ENCODE measurements at places on chromosomes 1 and 21.

DNA sequence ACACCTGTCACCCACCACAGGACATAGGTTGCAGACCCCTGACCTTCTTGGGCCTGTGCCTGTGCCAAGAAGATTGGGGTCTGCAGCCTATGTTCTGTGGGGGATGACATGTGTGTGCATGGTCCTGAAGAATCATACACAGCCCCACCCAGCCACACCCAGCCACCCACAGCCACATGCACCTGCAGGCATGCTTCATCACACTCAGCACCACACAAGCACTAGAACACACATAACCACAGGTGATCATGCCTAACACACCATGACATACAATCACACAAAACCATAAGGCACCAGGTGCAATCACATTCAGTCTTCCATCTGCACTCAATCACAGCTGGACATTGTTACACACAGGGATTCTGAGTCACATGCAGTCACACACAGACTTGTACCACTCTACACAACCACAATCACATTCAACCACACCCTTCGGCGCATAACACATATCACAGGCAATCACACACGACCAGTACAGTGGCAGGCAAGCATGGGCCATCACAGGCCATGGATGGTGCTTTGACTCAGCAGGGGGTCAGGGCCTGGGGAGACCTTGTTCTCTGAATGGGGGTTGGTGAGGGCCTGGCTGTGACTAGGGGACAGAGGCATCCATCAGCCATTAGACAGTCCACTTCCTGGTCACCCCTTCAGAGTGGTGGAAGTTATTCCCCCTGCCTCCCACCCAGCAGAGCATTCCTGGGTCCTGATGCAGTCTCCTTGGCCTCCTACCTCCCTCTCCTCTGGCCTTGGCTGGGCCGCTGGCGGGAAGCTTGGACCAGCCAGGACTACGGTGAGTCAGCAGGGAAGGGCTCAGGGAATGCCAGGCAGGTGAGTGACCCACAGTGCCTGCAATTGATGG lies 44.3 kb upstream of the EPS8L3 start:
- DNase-seq = no peak

- DNase-seq = no peak
Observed at GRCh38 chr1:162899422-162900146, 38.6 kb upstream of the CCDC190 start.

DNA sequence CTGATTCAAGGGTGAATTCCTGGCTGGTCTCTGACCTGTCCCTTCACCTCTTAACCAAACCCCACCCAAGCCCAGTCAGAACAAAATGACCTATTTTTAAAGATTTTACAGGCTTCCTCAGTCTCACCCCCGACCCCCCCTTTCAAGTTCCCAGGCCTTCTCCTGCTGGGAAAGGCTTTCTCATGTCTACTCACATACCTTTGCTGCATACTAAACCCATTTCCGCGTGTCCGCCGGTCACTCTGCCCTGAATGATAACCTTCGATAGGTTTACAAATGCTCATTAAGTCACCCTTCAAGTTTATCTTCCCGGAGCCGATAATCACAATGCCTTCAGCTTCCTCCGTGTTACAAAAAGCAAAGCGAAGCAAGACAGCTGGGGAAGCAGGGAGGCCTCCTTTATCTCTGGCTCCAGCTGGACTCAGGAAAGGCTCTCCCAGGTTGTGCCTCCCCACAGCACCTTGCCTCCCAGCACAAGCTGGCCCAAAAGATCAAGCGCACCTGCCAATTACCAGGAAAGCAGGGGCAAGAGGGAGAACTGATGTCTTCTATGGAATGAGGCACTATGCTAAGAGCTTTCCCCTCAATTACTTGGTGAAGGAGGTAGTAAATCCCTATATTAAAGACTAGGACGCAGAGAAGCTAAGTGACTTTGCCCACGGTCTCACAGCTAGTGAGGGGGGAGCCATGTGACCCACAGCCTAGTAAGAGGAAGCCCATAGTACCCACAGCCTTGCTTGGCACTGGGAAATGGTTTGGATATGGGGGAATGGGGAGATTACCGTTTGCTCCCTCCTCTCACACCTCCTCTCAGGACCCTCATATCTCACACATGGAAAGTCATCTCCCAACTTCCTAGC lies 15.9 kb downstream of the SMIM12 start:
- no peak for DNase-seq

GRCh38 chr1:119228335-119229080 lies 88.1 kb upstream of the WARS2 start:
- no peak for DNase-seq

DNA sequence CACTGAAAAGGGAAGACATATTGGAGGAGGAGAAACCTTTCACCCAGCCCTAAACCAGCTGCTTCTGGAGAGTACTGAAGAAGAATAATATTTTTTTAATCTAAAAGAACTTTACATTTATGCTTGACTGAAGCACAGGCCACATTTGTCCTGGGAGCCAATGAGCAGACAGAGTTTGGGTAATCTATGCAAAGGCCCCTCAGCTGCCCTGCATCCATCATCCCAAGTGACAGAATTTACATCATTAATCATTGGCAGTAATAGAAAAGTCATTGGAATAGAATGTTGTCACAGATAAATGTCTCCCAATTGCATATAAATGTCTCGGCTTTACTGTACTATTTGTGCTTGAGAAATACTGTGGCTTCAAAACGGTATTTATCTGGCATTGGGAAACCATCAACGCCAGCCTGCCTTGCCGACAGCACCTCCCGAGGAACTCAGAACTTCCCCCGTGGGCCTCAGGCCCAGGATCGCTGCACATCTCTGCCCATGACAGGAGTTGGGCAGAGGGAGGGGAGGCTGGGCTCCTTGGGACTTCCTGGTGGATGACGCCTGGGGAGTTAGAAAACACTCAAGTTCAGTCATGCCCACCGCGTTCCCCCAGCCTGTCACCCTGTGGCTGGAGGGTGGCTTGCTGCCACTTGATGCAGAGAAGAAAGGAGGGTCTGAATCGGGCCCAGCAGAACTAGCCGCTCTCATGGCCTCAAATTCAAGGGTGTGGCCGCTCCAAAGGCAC lies 133.1 kb downstream of the CAMTA1 start:
- DNase-seq = no peak

GRCh38 chr1:157404063-157404501 lies 148.2 kb downstream of the FCRL5 start:
- no peak for DNase-seq

DNA sequence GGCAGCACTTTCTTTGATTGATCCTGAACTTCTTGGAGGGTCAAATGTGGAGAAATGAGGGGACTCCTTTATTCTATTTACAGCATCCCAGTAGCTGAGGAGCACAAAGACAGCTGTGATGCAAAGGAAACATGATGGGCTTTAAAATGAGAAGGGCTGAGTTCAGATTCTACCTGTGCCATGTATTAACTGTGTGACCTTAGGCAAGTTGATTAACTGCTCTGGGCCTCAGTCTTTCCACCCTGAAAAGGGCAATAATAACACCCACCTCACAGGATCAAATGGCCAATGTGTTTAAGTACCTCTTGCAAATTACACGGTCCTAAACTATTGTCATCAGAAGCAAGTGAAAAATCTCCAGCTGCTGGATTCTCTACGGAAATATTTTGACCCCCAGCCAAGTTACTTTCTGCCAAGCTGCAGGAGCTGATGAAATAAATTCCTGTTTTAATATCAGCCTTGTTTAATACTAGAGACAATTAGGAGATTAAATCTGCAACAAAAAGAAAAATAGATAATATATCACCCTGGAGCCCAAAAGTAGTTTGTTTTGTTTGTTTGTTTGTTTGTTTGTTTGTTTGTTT lies 15.7 kb downstream of the TMEM81 start:
- DNase-seq = no peak

GRCh38 chr1:50972766-50973165 lies 2.7 kb downstream of the CDKN2C start:
- DNase-seq = no peak

GRCh38 chr1:168653567-168653966 lies 75.4 kb downstream of the DPT start:
- DNase-seq = no peak

DNA sequence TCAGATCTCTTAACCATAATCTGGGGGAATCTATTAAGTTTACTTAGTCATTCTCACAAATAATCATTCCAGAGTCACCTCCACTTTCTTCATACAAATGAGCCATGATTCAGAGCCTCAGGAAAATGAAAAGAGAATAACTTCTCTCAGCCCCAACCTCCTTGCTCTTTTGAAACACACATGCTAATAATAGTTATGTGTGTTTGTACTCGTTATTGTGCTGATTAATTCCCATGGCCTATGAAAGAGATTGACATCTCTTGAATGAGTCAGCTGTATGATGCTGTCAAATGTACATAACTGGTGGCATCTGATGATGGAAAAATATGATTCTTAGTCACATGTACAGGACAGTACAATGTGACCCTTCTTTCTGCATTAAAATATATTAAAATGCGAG lies 41.5 kb downstream of the DTL start:
- no peak for DNase-seq

DNA sequence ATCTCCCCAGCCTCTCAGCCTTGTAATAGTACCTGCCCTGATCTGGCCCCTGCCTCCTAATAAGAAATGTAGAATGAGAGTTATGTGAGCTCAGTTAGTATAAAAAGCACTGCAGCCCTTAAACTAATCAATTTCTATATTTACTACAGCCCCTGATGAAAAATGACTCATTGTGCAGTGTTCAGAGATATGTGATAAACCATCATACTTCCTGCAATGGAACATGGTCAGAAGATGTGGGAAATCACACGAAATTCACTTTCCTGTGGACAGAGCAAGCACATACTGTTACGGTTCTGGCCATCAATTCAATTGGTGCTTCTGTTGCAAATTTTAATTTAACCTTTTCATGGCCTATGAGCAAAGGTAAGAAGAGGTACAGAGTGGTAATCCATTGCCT lies 176.8 kb upstream of the PDE4B start:
- no peak for DNase-seq

DNA sequence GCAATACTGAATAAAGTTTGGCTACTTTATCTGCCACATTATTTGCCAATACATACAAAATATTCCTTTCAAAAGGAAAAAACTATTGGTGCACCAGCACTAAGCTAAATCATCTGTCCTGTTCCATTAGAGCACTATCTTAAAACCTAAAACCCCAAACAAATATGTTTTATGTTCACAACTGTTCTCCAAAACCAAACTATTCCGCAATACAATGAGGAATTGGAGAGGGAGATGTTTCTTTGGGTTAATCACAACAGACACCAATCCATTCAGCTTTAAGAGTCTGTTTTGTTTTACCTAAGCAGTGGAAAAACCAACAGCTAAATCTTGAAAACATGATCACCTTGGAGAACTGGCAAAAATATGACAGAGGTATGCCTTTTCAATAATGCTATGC lies 85.1 kb downstream of the ZNF644 start:
- no peak for DNase-seq

GRCh38 chr1:173212952-173213491 lies 5.9 kb upstream of the TNFSF4 start:
- DNase-seq = no peak

DNA sequence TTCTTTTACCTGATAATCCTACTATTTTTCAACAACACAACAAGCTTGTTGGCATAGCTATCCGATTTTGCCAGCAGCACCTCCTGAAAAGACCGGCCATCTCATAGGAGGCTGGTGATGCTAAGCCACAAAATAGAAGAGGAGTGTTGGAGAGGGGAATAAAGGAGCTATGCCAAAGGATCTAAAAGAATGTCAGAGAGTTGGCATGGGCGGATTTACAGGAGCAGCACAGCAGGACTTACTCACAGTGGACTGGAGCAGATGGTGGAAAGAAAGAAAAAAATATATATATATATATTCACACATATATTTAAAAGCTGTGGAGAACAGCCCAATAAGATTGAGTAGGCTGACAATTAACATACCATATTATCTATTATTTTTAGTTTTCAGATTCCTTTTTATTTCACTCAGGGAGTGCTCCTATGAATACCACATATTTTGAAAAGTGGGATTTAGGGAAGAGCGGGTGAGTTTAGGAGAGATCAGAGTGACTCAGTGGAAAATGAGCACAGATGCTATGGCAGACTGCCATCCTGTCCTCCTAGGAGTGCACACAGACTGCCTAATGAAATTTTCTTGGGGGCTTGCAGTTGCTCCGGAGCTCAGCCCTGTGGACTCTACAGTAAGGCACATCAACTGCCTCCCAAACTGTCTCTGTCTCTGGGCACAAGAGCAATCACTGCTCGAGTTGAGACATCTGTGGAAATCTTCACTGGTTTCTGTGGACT lies 394.4 kb upstream of the CHRM3 start:
- DNase-seq = no peak

DNA sequence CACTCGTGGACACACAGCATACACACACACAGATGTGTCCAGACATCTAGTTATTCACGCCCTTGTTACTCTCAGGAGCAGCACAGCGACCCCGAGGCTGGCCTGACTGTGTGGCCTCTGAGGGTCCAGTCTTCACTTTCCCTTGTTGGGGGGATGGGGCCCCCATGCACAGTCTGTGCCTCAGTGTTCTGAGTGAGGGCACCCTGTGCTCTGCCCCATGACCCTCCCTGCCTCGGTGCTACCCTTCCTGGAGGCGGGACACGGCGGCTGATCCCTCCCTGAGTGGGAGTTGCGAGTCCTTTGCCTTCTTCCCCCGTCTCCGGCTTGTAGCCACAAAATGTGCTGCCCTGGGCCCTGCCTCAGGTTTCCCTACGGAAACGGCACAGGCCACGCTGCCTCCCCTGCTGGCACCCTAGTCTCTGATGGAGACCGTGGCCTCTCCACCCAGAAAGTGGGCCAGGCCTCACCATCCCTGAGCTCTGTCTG lies 8.6 kb downstream of the CSTB start:
- DNase-seq = no peak

GRCh38 chr1:101924700-101925099 lies 72.0 kb downstream of the OLFM3 start:
- DNase-seq = no peak

GRCh38 chr1:32871364-32872191 lies 866 bp upstream of the FNDC5 start:
- no peak for DNase-seq

- DNase-seq = no peak
Observed at GRCh38 chr21:43717967-43718871, 710 bp upstream of the PDXK start.

GRCh38 chr1:214537872-214538473 lies 13.4 kb downstream of the PTPN14 start:
- DNase-seq = no peak

GRCh38 chr1:25103164-25103795 lies 129.0 kb downstream of the SYF2 start:
- no peak for DNase-seq

DNA sequence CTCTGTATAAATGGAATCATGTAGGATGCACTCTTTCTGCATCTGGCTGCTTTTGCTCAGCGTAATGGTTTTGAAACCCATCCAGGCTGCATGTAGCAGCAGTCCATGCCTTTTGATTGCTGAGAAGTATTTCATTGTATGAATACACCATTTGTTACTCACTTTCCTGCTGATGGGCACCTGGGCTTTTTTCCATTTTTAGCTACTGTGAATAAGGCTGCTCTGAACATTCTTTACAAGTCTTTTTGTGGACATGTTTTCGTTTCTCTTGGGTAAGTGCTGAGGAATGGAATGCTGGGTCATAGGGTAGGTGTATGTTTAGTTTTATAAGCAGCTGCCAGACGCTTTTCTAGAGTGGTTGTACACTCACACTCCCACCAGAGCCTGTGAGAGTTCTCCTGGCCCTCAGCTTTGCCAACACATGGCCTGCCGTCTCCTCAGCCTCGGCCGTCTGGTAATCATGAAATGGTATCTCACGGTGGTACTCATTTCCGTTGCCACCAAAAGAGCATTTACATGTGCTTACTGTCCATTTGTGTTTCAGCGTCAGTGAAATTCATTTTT lies 22.7 kb downstream of the SLX9 start:
- DNase-seq = no peak
